ENCODE measurements at places on chromosomes 7 and 10.

DNA sequence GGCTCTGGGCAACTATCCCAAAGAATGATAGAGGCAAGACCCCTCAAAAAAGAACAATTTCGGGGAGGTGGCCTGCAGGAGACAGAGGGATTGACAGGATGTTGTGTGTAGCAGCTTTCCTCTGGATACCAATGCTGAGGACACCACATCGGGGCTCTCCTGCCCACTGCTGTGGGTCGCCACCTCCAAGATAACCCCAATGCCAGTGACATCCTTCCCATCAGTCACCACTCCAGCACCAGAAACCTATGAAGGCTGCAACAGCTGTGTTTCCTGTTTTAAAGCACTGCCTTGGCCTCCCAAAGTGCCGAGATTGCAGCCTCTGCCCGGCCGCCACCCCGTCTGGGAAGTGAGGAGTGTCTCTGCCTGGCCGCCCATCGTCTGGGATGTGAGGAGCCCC lies 17.6 kb downstream of the ARHGAP19 start:
- no peak for DNase-seq

GRCh38 chr7:45591101-45591906 lies 17.1 kb downstream of the ADCY1 start:
- no peak for DNase-seq

DNA sequence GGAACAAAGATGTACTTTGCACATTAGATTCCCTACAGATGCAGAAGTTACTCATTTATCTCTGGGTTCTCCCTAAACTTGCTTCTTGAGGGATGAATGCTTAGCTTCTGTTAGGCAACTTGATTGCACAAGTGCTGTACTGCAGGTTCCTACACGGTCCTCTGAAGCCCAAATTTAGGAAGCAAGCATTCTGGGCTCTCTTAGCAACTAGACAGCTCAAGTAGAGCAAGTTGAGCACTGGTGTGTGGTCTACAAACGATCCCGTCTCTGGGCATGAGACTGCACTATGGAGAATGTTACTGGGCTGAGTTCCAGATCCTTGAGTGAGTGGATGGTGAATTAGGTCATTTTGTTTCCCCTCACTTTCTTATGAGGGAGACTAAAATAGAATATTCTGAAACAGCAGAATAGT lies 14.3 kb downstream of the SEMA3D start:
- DNase-seq: no peak

DNA sequence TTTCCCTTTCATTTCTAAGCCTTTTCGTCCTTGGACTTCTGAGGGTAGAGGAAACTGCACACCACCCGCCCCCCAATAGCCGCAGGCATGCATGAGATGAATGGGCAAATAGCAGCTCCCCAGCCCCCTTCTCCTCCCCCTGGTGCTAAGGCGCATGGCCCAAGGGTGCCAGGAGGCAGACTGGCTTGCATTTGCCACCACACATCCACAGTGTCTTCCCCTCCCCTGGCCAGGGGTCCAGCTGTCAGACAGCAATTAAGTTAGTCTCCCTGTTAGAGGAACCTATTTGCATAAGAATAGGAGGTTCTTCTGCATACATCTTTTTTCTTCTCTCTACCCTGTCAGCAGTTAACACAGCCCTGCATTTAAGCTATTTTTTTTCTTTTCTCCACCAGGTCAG lies 20.2 kb downstream of the TOMM7 start:
- no peak for DNase-seq

DNA sequence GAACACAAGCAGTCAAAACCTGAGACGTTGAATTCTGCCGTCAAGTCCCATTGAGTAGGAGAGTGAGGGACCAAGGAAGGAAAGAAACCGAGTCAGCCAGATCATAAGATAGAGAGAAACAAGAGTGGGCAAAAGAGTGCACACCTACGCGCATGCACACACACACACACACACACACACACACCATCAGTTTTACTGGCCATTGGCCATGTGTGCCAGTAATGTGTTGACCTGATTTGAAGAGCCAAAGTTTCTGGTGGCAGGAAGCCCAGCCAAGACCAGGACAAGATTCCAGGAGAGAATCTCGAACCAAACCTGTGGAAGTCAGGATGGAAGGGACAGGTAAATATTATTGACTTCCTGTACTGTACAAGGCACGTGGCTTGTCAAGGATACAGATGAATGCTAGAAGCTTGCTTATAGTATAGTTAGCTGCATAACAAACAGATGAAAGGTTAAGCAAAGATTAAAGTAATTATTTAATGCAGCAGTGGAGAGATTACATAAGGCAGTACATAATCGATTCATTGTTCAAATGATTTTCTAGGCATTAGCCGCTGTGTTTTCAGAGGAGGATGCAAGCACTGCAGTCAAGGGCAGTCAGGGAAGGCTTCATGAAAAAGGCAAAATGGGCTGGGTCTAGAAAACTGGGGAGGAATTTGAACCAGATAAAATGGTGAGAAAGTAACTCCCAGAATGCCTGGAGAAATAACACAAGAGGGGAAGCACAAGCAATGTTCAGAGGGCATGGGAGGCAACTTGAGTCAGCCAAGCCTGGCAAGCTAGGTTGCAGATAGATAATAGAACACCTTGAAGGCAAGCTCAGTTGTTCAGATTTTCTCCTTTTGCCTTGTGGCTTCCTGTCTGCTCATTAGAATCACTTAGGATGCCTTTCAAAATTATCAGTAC lies 2.7 kb upstream of the HYCC1 start:
- no peak for DNase-seq

GRCh38 chr7:138669364-138669763 lies 31.8 kb downstream of the SVOPL start:
- DNase-seq: no peak

DNA sequence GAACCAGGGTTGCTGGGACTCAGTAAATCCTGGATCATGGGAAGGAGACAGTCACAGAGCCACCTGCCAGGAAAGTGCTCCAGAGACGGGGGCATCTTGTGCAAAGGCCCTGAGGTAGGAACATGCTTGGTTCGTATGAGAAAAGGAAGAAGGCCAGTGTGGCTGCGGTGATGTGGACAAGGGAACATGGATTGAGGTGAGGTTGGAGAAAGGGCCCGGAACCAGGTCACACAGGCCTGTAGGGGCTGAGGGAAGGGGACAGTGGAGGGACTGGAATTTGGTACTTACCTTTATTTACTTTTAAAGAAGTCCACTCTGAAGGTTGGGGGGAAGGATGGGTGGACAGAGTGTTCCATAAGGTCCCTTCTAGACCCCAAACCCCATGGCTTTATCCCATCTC lies 32.9 kb upstream of the CXCL12 start:
- DNase-seq: no peak

GRCh38 chr10:17144757-17145156 lies 15.1 kb upstream of the CUBN start:
- no peak for DNase-seq

GRCh38 chr10:98921316-98921715 lies 314.3 kb downstream of the HPSE2 start:
- no peak for DNase-seq

DNA sequence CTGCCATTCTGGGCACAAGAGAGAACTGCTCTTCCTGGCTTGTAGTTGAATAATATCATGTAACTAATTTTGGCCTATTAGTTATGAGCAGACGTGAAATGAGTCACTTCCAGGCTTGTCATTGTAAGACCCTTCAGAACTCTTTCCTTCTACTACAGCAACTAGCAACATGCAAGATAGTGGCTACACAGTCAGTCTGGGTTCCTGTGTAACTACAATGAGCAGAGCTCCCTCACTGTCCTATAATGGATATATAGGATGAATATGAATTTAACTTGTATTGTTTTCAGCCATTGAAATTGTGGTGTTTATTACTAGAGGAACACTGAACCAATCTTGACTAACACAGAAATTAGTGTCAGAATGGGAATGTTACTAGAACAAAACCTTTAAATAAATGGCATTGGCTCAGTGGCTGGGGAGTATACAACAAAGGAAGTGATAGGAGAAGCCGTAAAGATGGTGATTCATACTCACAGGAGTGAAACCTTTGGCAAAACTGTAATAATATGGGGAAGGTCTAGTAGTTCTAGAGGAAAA lies 2.9 kb upstream of the MTPN start:
- no peak for DNase-seq

GRCh38 chr10:84416245-84416555 lies 87.8 kb downstream of the CCSER2 start:
- no peak for DNase-seq

DNA sequence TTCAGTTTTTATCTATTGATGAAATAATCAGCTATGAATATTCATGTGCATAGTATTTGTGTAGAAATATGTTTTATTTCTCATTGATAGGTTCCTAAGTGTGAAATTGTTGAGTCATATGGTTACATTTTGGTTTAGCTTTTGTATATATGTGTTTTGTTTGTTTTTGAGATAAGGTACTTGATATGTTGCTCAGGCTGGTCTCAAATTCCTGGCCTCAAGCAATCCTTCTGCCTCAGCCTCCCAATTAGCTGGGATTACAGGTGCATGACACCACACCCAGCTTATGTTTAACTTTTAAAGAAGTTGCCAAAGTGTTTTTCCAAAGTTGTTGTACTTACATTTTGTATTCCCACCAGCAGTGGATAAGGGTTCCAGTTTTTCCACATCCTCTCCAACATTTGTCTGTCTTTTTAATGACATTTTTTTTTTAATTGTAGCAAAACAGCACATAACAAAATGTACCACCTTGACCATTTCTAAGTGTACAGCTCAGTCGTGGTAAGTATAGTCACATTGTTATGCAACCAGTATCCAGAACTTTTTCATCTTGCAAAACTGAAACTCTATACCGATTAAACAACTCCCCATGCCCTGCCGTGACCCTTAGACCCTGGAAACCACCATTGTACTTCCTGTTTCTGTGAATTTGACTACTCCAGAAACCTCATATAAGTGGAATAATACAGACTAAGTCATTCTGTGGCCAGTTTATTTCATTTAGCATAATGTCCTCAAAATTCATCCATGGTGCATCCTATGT lies 12.6 kb upstream of the UBE2D1 start:
- no peak for DNase-seq

Data from D721Med (cell line).